ENCODE measurements at places on chromosomes 3 and 15.

- DNase-seq: no peak
These were observed 14.3 kb downstream of the AKAP13 start for GRCh38 chr15:85394554-85395333.

GRCh38 chr15:100689131-100689899, 86.9 kb downstream of the ASB7 start:
- no peak for DNase-seq

DNA sequence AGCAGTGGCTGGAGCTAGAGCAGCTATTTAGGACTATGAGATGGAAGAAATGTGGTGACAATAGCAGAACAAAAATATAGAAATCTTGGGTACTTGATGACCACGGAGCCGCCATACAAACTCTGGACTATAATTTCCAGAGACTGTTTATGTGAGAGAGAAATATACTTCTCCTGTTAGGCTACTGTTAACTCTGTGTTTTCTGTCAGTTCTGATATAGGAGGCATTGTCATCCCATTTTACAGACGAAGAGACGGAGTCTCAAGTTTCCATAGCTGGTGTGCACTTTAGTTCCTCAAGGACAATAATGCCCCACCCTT, 22.8 kb upstream of the RFTN1 start:
- no peak for DNase-seq

GRCh38 chr3:43077261-43077660, 28.6 kb downstream of the POMGNT2 start:
- DNase-seq: no peak

- DNase-seq: no peak
These were observed 1.1 kb downstream of the MYH15 start for GRCh38 chr3:108509263-108509662.

DNA sequence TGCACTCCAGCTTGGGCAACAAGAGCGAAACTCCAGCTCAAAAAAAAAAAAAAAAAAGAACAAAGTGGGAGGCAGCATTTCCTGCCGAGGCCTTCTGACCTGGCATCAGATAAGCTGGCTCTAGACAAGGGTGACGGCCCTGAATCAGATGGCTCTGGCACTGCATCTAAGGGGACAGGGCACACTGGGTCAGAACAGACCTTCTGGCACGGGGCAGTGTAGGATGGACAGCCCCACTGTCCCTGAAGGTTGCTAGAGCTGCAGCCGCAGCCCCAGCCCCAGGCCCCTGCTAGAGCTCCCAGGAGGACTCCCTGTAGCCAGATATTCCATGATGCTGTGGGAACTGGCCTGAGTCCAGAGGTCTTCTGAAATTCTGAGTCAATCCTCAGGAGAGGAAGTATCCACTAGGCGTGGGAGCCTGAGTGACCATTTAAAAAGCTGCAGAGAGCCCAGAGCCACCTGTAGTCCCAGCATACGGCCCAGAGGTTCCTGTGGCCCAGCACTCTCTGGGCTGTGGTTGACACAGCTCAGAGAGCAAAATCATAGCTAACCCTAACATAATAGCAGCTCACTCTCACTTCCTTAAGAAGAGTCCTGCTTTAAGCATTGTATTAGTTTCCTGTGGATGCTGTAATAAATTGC, 69.2 kb upstream of the MFGE8 start:
- no peak for DNase-seq

DNA sequence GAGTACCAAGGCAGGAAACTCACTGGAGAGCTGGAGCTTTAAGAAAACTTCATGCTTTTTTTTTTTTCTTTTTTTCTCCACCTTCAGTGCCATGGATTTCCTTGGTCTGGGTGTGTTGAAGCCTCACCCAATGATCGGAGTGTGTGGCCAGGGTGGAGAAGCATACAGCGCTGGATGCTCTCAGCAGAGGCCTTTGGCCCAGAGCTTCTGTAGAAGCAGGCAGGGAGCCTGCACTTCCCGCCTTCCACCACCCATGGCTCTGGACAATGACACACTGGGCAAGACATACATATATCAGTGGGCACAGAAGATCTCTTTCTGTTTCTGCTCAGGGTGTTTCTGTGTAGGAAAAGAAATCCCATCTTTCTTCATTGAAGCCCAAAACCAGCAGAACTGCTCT, 55.8 kb upstream of the ACAD9 start:
- no peak for DNase-seq

- DNase-seq: no peak
These were observed 255.3 kb upstream of the ZPLD1 start for GRCh38 chr3:102179326-102180177.
